Fibroblast of villous mesenchyme (primary cell): ENCODE measurements at places on chromosomes 5 and 9. TPM values are rescaled to one million over a fixed set of nuclear protein-coding genes. Genes with fewer than 3 reads are reported as not detected.

- peak; percentile 42 for DNase-seq
These were observed 62.0 kb downstream of the DROSHA start for GRCh38 chr5:31469886-31470285.

MIER3 gene
- 18.4 and 28.9 TPM in 2 replicates for total RNA-seq

DNA sequence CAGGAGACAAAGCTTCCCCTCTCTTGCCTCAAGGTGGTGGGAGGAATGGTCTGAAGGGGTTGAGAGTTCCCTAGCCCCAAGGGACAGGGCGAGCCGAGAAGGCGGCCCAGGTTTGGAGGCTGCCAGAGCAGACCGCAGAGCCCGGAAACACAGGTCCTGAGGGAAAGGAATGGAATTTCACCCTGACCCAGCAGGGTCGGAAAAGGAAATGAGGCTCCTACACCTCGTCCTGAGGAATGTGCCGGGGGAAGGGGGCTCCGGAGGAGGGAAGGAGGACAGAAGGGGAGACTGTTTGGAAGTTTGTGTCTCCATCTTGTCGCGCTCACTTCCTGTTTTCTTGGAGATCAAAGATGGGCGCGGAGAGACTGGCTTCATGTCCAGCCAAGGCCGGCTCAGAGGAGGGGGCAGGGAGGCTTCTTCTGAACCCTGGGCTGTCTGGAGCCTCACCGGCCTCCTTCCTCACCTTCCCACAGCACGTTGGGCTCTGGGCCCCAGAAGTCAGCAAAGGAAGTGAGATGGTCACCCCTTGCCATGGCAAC lies 9.6 kb downstream of the ENG start:
- DNase-seq = no peak

IL31RA gene
- total RNA-seq = 0.43 and 0.64 TPM in 2 replicates

GRCh38 chr5:61686491-61687257 lies 354.6 kb downstream of the ZSWIM6 start:
- peak; percentile 18 for DNase-seq

DNA sequence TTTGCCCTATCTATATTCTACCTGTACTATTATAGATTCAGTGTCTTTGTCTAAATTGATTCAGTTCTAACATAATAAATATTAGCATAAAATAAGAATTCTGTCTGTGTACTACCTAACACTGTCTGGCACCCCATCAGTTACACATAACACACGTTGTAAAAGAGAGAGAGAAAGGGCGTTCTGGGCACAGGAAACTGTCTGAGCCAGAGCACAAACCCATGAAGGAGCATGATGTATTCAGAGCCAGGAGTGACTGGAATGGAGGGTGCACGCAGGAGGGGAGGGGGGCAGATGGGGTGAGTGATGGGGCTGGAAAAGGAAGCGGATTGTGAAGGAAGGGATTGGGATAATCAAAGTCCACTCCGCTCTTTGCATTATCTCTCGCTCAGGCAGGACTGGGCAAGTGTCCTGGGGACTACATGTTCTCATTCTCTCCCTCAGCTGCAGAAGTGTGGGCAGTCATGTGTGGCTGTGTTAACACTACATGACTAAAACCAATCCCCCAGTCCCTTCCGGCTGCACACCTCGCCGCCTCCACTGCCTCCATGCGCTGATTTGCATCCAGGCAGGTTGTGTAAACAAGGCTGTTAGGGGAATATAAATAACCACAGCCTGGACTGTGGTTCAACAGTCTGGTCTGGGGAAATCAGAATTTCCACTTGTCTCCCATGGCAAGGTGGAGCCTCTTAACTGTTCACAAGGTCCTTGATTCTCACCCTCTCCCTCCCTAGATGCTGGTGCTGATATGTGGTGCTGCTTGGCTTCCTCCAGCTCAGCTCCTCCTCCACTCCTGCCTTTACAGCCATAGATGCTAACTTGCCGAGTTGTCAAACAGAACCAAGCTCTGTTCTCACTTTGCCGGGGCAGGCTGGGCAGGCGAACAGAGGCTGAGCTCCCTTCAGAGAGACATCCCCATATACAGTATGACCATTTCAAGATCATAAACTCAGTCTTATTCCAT lies 367.5 kb upstream of the BRINP1 start:
- DNase-seq = no peak

- DNase-seq = no peak
These were observed 96.5 kb downstream of the JAKMIP2 start for GRCh38 chr5:147685993-147686392.

PTPN3 gene
- under 0.01 TPM in 2 replicates for total RNA-seq

TTF1 gene
- total RNA-seq = 5.2 and 6.9 TPM in 2 replicates

GRCh38 chr5:53482717-53483638 lies 2.5 kb downstream of the FST start:
- peak; percentile 39 for DNase-seq

- DNase-seq = no peak
These were observed 66.1 kb upstream of the SMC5 start for GRCh38 chr9:70192707-70193106.

DNA sequence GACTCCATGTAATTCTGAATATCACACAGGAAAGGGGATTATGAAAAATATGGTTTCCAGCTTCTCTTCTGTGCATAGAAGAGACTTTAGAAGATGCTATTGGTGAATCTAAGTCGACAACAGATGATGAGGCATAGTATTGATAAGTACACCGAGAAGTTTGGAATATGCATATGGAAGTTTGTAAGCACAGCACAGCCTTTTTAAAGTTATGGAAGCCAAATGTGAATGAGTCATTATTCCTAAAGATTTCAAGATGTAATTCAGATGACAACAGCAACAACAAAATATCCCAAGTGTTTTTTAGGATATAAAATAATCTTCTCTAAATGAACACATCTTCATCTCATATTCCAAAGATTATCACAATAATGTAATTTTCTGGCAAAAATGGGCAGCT lies 1723.3 kb downstream of the EFNA5 start:
- DNase-seq = no peak

GRCh38 chr9:36503172-36504088 lies 69.3 kb upstream of the MELK start:
- no peak for DNase-seq

DNA sequence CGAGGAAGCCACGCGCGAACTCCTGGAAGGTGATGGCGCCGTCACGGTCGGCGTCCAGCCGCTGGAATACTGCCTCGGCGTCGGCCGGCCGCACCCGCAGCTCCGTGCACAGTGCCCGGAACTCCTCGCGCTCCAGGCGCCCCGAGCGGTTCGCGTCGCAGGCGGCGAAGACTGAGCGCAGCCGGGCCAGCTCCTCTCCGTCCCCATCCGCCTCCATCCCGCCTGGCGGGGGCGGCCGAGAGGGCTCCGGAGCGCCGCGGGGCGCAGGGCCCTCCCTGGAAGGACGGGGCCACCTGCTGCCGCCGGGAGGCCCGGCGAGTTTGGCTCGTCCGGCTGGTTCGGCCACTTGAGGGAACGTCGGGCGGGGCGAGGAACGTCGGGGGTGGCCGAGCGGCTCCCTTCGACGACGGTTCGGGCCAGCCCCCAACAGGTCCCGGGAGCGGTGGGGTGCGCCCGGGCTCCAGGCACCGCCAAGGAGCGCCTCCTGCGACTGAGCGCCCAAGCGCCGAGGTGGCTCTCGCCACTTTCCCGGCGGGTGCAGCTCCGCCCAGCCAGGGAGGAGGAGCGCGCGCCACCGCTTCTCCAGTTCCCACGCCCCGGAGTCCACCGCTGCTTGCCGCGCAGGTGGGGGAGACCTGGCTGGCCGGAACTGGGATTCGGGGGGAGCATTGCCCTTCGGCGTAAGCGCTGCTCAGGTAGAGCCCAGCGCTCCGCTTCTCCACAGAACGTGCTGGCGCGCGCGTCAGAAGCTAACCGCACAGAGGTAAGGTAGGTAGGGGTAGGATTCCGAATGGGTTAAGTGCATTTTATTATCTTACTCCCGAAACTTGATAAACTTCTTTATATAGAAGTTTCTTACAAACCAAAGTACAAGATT lies at the start of gene RASEF:
Gene RASEF, minus strand, starts transcription at position 492 of the 877 bp plus-strand sequence. Its CDS starts 275 bp downstream, at position 217.
- DNase-seq = peak; percentile 25

DNA sequence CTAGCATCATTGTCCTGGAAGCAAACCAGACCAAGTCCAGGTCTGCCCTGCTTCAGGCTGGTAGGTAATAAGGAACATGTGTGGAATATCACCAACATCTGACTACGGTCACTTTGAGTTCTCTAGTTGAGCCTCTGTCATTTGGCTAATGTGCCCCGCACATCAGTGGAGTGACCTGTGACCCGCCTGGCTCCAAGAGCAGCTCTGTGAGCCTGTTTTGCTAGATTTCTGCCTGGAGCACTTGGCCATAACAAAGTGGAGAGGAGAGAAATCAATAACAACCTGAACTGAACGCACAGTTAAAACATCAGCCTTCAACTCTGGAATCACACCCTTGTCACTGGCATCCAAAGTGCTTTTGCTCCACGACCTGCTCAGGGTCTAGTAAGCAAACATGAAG lies 115.7 kb downstream of the PPP2R2B start:
- DNase-seq = no peak

DNA sequence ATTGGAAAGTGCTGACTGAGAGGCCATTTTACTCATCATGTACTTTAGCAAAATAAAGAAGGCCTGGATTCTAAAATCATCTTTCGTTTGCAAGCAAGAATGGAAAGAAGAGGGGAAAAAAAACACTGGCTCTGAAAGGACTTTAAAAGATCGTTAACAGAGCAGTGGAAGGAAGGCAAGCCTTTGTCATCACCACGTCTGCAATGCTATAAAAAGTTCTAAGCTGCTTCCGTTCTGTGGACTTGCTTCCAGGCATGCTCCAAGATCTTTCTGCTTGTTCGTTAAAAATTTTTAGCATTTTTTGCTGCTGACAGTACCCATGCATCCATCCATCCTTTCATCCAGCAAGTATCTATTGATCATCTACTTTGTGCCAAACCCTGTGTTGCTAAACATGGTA lies 226.5 kb downstream of the GABBR2 start:
- DNase-seq = peak; percentile 35
